ENCODE measurements at places on chromosomes 11 and 22.
A peak's percentile ranks its signal among the peaks of the same experiment; 100 is the strongest.

GRCh38 chr11:11568651-11569229 lies 53.1 kb downstream of the GALNT18 start:
- DNase-seq = no peak

DNA sequence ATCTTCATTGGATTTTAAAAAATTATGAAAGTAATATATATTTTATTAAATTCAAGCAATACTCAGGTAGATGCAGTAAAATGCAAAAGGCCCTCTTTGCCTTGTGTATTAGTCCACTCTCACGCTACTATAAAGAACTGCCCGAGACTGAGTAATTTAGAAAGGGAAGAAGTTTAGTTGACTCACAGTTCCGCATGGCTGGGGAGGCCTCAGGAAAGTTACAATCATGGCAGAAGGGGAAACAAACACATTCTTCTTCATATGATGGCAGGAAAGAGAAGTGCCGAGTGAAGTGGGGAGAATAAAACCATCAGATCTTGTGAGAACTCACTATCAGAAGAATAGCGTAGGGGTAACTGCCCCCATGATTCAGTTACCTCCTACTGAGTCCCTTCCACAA lies 130.8 kb downstream of the HIPK3 start:
- DNase-seq = no peak

DNA sequence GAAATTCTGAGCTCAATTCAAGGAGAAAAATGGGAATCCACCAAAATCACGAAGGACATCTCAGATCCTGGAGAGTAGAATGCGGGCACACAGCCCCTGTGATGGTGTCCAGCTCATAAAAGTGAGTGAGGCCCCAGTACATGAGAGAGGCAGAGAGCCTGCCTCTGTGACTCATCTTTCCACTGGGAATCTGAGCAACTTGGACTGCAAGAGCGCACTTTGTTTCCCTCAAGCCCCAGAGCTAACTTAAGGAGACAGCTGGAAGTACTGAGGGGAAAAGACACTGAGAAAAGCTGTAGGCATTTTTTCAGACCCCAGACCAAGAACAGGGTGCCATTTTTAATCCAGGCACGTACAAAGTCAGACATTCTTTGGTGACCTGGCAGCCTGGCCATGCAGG lies 273.7 kb downstream of the C11orf87 start:
- peak; percentile 1 for DNase-seq

GRCh38 chr11:90204832-90205646 lies 17.8 kb downstream of the CHORDC1 start:
- peak; percentile 64 for DNase-seq

GRCh38 chr11:33040033-33040861 lies 875 bp downstream of the TCP11L1 start:
- no peak for DNase-seq

DNA sequence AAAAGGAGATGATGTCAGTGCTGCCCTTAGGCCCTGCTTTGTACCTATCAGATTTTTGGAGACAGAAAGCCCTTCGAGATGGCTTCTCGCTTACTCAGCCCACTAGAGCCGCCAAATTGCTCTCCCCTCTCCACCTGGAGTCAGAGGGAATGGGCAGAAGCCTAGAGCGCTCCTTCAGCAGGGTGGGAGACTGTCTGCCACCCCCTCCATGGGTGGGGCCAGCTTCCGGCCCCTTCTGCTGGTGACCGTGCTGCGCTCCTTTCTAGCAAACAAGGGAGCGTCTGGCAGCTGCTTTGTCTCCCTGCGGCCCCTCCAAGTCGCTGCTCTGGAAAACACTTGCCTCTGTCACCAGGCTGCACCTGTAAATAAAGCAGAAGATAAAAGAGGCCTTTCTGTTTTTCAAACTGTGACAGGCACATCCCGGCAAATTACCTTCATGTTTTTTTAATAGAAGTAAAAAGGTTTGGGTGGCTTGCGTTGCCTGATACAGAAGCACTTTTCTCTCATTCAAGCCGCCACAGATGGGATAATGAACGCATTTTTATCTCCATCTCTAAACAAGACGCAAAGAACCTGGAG lies 145.7 kb upstream of the NECTIN1 start:
- DNase-seq = no peak
